GM23248 (cell line): ENCODE measurements at places on chromosomes 5 and 9. TPM values are rescaled to one million over a fixed set of nuclear protein-coding genes. Genes with fewer than 3 reads are reported as not detected.

Gene APBA1
- 0.93 and 1.6 TPM in 2 replicates for polyA plus RNA-seq

Gene CCL27
- polyA plus RNA-seq: 0.48 and 0.50 TPM in 2 replicates

Gene DBN1
- 160 and 163 TPM in 2 replicates for polyA plus RNA-seq

Gene ANKRD55
- not detected in 2 replicates for polyA plus RNA-seq

Gene MEIKIN
- not detected in 2 replicates for polyA plus RNA-seq

Gene HEMGN
- not detected in 2 replicates for polyA plus RNA-seq

Gene CD274
- polyA plus RNA-seq: 3.6 and 5.2 TPM in 2 replicates
